ENCODE measurements at places on chromosomes 12 and 14.

- no peak for DNase-seq
These were observed 163.9 kb downstream of the ADGRD1 start for GRCh38 chr12:131117438-131118245.

GRCh38 chr14:56268039-56268438 lies 149.8 kb downstream of the PELI2 start:
- DNase-seq, result no peak

GRCh38 chr12:16323010-16323409 lies 24.4 kb upstream of the MGST1 start:
- DNase-seq, result no peak

GRCh38 chr12:106120519-106121105 lies 18.1 kb downstream of the NUAK1 start:
- no peak for DNase-seq

DNA sequence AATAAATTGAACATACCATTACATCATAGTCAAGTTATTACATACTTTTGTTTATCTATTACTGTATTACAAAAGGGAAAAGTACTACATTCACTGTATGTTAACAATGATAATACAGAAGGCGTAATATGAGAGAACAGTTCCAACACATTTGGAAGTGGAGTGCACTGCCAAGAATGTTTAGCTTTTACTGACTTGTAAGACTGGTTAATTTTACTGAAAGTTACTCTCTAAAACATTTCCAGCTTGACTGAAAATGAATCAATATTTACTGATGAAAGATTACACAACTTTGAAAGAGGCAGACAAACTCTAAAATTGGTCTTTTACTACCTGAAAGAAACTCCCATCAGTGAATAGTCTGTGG lies 728.5 kb downstream of the FSCB start:
- no peak for DNase-seq

DNA sequence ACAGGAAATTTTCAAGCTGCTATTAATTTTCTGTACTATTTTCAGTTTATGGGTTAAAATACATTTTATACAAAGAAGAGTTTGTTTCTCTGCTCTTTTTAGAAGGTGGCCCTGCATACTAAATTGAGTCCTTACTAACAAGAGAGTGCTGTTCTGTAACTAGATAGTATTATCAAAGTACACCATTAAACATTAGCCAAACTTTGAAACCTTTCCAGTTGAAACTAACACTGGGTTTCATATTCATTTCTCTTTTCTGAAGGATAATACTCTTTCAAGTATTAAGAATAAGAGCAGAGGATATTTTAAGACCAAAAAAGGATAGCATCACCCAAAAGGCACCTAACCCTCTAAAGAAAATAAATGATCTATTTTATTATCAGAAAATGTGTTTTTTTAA lies 47.2 kb downstream of the PEBP1 start:
- DNase-seq, result no peak

DNA sequence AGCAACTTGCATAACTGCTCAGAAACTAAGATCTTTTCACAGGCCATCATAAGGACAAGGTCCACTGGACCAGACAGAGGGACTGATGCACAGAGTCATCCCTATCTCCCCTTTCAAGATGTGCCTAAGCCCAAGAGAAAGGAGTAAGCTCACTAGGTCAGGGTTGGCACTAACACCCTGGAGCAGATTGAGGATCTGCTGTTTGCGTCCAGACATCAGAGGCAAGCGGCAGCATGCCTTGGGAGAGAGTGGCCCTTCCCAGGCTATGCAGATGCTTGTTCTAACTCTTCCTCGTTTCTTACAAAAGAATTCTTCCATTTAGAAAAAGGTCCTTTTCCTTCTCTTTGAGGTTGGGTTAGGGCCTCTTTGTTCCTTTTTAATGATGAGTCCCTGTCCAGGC lies 187.2 kb downstream of the KCNA5 start:
- no peak for DNase-seq

DNA sequence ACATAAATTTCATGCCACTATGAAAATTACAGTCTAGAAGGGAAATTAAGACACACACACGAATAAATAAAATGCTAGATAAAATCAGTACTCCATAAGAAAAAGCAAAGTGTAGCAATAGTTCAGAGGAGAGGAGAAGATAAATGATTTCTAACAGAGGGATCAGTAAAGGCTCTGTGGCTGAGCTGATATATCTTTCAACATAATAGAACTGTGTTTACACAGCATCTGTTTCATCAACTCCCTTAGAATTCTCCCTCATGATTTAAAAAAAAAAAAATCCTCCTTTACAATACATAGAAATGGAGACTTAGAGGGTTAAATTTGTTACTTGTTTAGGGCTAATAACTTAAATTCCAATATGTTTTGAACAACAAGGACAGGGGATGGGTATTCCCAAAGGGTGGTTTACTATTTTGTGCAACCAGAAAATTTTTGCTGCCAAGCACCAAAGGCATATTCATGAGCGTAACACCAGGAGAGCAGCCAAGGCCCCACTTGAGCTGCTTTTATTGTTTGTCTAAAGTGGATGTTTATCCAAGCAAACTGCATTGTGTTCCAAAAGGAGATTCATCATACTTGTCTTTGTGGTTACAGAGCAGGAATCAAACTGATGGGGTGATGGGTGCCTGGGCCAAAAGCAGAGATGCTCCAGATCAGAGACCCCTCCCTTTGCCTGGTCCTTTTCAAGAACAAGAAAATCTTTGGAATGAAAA lies 162.7 kb downstream of the BMP4 start:
- no peak for DNase-seq

GRCh38 chr12:132308853-132309595 lies 20.4 kb downstream of the GALNT9 start:
- no peak for DNase-seq

GRCh38 chr12:123258593-123258992 lies 13.1 kb downstream of the CDK2AP1 start:
- DNase-seq, result no peak

DNA sequence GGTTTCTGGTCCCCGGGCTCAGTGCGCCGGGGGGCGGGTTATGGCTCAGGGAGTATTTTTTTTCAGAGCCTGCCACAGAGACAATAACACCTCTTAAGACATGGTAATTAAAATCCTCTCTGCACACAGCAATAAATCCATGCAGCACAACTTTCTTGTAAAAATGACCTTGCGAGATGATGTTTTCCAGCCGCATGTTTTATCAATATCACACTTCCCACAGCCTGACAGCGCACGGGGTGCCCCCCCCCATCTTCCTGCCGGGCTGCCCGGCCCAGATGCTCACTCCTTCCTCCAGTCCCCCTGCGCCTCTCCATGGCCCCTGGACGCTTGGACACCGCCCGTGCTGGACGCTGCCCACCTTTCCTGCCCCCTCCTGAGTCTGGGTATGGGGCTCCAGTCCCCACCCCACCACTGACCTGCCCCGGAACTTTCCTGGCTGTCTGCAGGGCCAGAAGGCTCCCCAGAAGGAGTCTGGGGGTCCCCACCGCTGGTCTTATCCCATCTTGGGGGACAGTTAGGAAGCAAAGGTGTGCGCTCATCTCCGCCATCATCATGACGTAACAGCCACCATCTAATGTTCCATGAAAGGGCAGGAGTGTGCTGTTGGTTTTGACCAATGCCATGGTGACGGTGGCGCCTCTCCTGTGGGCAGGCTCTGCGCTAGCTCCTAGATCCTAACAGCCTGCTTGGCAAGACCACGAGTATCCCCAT lies 182.9 kb downstream of the KIF26A start:
- DNase-seq, result no peak

DNA sequence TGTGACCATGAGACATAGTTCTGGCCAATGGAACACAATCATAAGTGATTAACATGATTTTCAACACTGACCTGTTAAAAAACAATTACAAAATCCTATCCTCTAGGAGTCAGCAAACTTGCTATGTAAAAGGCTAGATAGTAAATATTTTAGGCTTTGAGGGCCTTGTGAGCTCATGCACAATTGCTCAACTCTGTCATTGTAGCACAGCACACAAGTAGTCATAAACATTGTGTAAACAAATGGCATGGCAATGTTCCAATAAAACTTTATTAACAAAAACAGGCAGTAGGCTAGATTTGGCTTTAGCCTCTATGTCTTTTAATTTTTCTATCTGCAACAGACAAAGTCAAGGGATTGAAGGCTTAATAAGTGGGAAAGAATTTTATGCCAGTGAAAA lies 350.7 kb downstream of the C12orf50 start:
- DNase-seq, result no peak

DNA sequence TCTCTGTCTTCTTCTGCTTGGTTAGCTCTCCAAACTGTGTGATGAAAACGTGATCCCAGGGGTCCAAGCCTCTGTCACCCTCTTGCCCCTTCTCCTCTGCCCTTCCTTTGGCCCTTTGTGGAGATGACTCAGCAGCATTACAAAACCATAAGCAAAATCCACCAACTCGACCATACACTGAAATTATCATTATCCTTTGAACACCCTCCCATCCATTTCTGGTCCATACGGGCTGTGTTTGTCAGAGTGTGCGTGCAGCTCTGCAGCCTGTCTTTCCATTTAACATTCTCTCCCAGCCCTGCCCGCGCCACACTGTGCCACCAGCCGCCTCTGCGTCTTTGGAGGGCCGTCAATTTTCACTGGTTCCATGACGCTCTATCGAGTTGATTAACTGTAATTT lies 69.2 kb downstream of the SLC25A47 start:
- DNase-seq, result no peak

DNA sequence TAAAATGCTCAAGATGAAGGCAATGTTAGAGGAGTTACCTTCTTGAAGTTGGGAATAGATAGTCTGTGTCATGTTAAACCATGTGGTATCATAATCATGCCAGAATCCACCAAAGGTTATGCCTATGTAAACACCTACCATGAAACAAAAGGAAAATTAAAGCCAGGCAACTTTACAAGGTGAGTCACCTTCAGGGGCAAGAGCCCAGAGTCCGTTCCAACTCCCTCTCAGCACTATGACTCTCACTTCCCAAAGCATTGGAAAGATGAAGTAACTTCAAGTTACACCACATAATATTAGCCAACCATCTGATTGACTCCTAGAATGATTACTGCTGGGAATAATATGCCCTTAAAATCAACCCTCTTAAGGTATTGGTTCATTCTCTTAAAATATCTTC lies 38.5 kb downstream of the CATSPERB start:
- DNase-seq, result no peak

GRCh38 chr12:81224626-81225025 lies 146.7 kb downstream of the ACSS3 start:
- DNase-seq, result no peak

GRCh38 chr12:14424545-14424944 lies 59.1 kb downstream of the ATF7IP start:
- no peak for DNase-seq

DNA sequence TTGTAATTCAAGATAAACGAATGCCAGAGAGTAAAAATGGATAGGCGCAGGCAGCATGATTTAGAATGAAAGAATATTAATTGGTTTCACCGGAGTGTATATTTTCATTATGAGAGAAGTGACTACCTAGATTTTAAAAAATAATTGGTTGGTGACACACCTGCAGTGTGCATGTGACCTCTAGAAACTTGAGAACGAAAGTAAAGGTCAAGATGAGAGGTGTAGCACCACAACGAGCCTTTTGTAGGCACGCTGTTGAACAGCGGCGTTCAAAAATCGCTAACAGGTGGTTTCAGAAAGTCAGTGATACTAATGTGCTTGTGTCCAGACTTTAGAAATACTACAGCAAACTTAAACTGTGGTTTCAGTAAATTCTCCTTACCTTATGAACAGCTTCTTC lies 123.8 kb downstream of the NPAS3 start:
- no peak for DNase-seq

DNA sequence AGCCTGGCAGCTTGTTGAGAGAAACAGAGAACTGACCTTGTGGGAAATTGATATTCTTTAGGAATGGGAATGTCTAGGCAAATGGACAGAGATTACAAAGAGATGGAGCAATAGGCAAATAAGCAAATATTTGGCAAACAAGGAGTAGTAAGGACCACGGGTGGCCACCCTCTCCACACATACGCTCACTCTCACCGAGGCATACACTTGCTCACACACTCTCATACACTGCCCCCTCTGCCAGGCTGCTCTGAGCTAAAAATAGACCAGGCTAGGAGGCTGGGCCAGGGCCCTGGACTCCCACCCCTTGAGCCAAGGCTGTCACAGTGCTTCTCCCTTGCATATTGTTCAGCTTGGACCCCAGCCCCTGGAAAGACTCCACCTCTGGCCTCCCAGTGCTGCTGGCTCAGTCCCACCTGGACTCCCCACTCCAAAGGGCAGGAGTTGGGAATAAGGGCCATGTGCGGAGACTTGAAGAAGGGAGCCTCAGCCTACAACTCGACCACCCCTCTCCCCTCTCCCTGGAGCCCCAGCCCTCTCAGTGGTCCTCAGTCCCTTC lies 1.1 kb downstream of the PPP1R1A start:
- no peak for DNase-seq

DNA sequence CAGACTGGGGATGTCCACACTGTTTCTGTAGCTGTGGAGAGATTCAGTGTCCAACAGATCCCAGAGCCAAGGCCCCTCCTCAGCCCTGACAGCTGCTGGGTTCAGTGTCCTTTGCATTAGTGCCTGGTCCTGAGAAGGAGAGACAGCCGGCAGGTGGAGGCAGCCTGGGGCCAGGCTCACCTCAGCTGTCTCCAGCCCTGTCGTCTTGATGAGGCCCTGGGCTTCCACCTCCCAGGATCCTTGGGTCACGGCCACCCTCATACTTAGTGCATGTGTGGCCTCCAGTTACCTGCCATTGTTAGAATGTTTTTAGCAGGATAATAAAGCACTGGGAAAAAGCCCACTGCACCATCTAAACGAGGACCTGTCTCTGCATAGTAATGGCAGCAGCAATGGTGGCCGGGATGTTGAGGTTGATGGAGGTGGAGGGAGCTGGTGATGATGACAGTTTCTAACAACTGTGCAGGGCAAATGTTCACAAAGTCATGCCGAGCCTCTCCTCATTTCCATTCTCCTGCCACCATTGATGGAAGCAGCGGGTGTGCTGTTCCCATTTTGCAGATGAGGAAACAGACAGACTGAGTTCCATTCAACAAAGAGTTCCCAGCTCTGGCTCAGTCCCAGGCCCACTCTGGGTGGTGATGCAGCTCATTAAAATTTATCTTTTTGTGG lies 17.7 kb downstream of the ASB2 start:
- no peak for DNase-seq

- no peak for DNase-seq
These were observed 25.0 kb upstream of the P2RX7 start for GRCh38 chr12:121107681-121108080.

GRCh38 chr12:67069451-67070306 lies 199.5 kb upstream of the CAND1 start:
- peak; percentile 21 for DNase-seq

DNA sequence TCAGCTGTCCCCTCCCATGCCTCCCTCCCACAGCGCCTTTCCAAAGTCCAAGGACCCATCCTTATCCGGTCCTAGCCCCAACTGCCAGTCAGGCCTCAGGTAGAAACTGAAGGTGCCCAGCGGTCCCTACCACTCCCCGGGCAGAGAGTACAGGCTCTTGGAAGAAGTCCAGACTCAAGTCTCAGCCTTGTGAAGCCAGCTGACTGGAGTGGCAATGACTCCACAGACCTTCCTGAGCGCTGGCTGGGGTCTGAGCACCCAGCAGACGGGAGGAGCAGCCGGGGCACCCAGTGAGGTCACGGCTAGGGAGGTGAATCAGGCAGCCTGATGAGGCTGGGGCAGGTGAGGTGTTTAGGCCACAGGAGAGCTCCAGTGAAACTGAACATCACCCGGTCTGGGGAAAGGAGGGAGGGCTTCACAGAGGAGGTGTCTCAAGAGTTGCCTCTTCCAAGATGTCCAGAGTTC lies 60.0 kb downstream of the ITPK1 start:
- DNase-seq, result no peak
